ENCODE measurements at places on chromosomes 5 and 9.

DNA sequence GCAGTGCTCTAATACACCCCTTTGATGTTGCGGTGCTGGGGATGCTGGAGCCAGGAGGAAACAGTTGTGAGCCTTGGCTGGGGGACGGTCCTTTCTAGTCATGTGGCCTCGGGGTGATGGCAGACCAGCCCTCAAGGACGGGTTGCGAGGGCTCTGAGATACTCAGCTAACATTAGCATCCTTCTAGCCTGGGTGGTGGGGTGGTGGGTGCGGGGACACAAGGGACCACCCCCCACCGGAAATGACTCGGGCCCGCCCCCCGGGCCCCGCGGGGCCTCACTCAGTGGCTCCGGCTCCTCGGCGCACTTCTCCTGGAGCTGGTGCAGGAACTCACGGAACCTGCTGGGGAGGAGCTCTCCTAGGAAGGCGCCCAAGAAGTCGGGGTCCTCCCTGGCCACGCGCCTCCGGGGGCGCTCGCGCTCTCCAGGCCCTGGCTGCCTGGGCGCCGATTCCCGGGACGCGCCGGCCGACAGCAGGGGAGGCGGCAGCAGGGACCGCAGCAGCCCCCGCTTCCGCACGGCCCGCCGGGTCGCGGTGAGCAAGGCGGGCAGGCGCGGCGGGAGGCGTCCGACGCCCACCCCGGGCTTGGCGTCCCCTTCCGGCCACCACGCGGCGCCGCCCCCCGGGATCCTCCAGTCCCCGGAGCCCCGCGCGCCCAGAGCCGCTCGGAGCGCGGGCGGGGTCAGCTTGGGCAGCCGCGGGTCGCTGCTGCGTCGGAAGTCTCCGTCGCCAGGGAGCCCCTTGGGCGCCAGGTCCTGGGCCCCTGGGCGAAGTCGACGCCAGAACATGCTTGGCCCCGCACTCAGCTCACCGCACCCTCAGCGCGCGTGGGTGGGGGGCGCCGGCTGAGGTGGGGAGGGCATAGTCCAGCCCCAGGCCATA lies 873 bp downstream of the C9orf50 start:
- DNase-seq = no peak

DNA sequence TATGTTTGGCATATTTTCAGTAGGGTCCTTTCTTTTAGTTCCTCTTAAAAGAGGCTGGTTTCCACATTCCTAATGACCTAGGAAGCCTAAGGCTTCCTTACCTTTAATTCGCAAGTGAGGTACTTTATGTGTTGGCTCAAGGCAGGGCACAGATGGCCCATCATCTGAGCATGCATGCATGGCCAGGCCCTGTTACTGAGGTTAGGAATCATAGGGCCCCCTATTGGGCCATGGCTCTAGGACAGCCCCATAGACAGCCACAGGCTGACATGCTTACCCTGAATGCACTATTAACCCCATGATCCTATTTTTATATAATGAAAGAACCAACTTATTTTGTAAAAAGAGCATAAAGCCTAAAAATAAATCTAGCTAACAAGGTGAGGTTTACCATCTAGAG lies 271.4 kb downstream of the ELAVL2 start:
- no peak for DNase-seq

GRCh38 chr5:128135286-128135685 lies 51.7 kb downstream of the SLC12A2 start:
- DNase-seq = no peak

- DNase-seq = no peak
These were observed 118.2 kb upstream of the PRR16 start for GRCh38 chr5:120345947-120346346.

GRCh38 chr9:129857207-129857606 lies 21.9 kb downstream of the USP20 start:
- DNase-seq = no peak

DNA sequence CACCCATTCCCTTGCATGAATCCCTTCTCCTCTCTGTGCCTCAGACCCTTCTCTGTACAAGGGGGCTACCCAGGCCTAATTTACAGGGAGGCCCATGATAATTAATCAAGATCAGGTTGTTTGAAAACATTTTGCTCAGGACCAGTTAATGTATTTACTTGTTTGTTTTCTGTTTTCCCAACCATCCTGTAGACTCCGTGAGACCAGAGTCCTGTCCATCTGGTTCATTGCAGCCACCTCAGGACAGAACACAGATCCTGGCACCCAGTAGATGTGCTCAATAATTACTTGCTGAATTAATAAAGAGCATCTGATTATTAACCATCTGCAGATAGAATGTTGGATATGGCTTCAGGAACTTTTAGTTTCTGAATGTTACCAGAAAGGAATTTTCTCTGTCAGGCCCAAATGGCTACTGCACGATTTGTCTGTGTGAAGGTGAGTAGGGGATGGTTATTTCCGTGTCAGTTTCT lies 27.3 kb downstream of the FOXI1 start:
- no peak for DNase-seq

DNA sequence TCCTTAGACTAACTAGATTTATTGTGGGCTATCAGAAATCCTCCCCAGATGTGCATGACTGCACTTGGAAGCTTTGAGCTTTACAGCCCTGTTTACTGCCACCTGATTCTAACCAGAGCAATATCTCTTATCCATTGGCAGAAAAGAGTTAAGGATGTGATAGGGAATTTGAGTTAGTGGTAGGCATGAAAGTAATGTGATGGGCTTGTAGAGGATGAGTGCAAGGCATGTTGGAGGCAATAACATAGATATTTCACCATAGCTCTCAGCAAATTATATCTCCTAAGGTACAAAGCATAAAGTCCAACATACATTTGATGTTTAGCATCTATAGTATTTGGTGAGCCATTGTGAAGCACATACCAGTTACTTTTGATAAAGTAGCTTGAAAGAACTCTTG lies 103.8 kb downstream of the INVS start:
- no peak for DNase-seq

- DNase-seq = peak; percentile 65
These were observed 683 bp downstream of the DBN1 start for GRCh38 chr5:177472460-177473442.

DNA sequence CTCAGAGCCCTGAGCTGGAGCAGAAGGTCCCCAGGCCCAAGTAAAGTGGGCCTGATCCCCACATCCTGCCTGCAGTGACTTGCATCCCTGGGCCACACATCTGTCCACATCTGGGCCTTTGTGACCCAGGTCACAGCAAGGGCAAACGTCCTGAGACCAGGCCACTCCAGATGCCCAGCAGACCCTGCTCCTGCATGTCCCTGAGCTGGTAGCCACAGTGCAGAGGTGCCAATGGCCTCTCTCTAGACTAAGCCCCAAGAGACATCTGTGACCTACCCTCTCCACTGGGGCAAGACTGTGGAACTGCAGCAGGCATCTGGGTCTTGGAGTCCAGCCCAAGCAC lies 2.5 kb downstream of the FLT4 start:
- no peak for DNase-seq

GRCh38 chr9:116282597-116282996 lies 129.0 kb downstream of the PAPPA start:
- no peak for DNase-seq

GRCh38 chr5:57244331-57244730 lies 70.5 kb downstream of the GPBP1 start:
- DNase-seq = no peak

GRCh38 chr5:129342796-129343195 lies 117.3 kb upstream of the ADAMTS19 start:
- DNase-seq = no peak

GRCh38 chr9:137547687-137548543 lies 2.3 kb downstream of the PNPLA7 start:
- no peak for DNase-seq
